Mesothelial cell of epicardium (in vitro differentiated cells): ENCODE measurements at places on chromosomes 5 and 9. TPM values are rescaled to one million over a fixed set of nuclear protein-coding genes. Genes with fewer than 3 reads are reported as not detected.

Gene TRPM6
- 0.07 to 0.18 TPM (median 0.18 TPM) in 3 replicates for total RNA-seq

DNA sequence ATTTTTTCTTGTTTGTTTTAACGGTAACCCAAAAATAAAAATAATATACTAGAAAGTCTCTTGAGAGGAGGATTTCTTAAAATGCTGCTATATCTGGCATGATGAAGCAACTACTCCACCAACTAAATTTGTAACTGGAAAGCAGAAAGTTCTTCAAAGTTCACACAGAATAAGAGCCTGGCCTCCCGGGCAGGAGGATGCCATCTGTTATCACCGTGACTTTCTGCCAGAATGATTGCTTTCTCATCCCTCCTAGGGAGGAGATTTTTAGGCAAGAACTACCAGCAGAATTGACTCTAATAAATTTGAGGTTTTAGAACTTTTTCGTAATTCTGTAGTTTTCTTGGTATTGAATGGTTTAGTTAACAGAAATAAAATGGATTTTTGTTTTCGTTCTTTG is 464.6 kb upstream of the ACTBL2 start:
- DNase-seq = no peak

GRCh38 chr5:135391869-135392255 is 7.2 kb downstream of the MACROH2A1 start:
- no peak for DNase-seq

GRCh38 chr5:81835814-81836367 is 85.0 kb upstream of the SSBP2 start:
- no peak for DNase-seq

Gene C9orf50
- 0.23 to 0.87 TPM (median 0.69 TPM) in 3 replicates for total RNA-seq

GRCh38 chr5:23411994-23412393 is 95.4 kb upstream of the PRDM9 start:
- no peak for DNase-seq

Gene IL17B
- total RNA-seq = 0.34 TPM in 1 of 3 replicates, not detected in the others

Gene SLCO4C1
- 1.1 to 1.3 TPM (median 1.2 TPM) in 3 replicates for total RNA-seq

DNA sequence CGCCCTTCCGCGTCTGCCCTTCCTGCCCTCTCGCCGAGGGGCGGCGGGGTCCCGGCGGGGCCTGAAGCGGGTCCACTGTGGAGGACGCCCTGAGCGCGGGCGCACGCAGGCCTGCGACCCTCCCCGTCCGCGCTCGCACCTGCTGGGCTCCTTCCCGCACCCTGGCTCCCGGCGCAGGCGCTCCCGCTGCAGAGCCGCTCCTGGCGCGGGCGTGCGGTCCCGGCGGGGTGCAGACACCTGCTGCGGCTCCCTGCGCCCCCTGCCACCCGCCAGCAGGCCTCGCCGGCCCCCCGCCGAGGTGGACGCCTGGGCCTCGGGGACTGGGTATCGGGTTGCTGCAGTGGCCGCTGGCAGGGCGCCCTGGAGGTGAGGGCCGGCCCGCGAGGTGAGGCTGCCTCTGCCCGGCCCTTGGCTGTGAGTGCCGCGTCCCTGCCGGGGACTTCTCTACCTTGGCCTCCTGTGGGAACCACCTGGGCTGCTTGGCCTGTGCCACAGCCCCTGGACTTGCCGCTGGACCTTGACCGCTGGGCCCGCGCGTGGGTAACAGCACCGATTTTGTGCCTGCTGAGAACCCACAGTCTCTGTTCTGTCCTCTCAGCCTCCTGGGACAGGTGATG is 627 bp downstream of the ARRDC1 start:
- no peak for DNase-seq

Gene GNA14
- total RNA-seq = 0.11 to 0.22 TPM (median 0.20 TPM) in 3 replicates

GRCh38 chr5:173062141-173062540 is 6.0 kb downstream of the CREBRF start:
- no peak for DNase-seq

DNA sequence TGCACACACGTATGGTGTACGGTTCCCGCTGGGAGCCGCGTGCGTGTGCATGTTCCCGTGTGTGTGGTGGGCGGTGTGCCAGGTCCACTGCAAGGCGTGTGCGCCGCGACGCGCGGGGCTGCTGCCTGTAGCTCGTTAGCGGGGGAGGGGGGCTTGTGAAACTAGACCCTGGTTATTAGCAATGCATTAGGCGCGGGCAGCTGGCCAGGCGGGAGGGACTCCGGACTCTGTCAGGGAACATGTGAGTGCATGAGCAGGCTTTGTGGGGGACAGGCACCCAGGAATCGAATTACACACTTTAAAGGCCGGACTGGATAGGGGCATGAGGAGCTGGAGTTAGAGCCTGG is 32.2 kb upstream of the ENHO start:
- no peak for DNase-seq

GRCh38 chr9:85647571-85647970 is 94.2 kb downstream of the AGTPBP1 start:
- DNase-seq = no peak

DNA sequence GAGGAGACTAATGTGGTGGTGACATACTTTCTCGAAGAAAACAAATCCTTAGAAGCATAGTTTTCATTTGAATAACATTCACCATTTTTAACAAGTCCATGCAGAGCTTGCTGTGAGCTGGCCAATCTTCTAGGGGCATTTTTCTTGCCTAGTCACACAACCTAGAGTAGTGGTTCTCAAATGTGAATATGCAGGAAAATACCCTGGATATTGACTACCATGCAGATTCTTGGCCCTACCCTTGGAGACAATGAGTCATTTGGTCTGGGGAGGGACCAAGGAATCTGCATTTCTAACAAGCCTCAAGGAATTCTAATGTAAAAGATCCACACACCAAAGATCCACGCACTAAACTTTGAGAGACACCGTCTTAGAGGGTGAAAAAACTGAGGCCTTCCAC is 23.5 kb downstream of the GDNF start:
- no peak for DNase-seq

DNA sequence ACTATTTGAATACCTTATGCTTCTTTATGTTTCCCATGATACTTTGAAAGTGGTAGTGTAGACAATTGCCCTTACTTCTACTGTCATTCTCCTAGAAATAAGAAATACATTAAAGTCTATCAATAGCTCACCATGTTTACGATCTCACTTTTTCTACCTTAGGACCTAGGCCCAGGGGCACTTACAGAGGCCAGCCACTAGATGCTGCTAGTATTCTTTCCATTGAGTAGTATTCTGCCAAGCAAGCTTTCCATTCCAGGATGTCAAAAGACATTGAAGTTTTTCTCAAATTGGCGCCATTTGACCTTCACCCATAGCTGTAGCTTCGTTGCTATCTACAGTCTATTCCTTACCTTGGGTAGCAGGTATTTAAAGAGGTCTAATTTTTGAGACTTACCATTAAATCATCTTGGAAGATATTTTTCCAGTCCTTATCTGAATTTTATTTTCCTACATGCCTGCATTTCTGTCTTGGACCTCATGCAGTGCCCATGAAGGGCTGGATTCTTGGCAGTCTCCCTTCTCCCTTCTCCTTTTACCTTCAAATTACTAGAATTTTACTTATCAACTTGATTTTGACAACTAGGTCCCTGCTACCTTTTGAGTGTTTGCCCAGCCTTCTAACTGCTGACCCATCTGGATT is 246.0 kb upstream of the NUDT12 start:
- no peak for DNase-seq

Gene FAM151B
- total RNA-seq = 1.5 to 2.3 TPM (median 1.9 TPM) in 3 replicates

GRCh38 chr5:11426442-11426841 is 477.8 kb downstream of the CTNND2 start:
- no peak for DNase-seq

- DNase-seq = no peak
Measured at GRCh38 chr9:125346080-125346732, 84.6 kb downstream of the GAPVD1 start.

Gene NR5A1
- total RNA-seq = 0.25 TPM in 1 of 3 replicates, not detected in the others

- no peak for DNase-seq
Measured at GRCh38 chr5:156431956-156432829, 105.2 kb downstream of the SGCD start.

Gene GFM2
- 34.3 to 37.3 TPM (median 37.3 TPM) in 3 replicates for total RNA-seq

DNA sequence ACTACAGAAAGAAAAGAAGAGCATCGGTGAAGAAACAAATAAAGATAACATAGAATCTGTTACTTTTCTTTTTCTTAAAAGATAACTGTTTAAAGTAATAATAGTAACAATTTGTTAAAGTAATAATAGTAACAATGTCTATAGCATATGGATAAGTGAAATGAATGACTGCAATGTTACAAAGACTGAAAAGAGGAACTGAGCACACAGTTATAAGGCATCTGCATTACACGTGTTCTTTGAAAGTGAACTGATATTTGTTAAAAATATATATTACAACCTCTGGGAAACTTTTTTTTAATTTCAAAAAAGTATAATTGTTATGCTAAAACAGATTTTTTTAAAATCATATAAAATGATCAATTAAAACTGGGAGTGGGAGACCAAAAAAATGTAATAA is 88.4 kb upstream of the FST start:
- no peak for DNase-seq

DNA sequence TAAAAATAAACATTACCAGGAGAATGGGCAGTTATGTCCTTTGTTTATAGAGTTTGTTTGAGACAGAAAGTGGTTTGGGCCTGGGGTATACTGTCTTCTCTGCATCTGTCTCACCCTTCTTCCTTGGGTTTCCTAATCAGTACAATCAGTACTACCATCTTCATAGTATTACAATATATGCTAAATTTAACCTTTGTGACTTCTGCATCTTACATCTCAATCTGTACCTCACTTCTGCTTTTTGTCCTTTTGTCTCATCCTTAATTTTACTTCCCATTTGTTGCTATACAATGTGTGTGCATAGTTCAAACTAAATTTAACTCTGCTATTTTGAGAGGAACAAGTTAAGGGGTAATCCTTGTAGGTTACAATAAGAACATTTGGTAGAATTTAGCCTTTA is 19.6 kb downstream of the FBXO38 start:
- DNase-seq = no peak

- no peak for DNase-seq
Measured at GRCh38 chr9:135991771-135992170, 30.6 kb upstream of the UBAC1 start.

- no peak for DNase-seq
Measured at GRCh38 chr9:94785215-94786169, 59.0 kb downstream of the AOPEP start.

Gene KIF2A
- 54.4 to 59.0 TPM (median 56.9 TPM) in 3 replicates for total RNA-seq

DNA sequence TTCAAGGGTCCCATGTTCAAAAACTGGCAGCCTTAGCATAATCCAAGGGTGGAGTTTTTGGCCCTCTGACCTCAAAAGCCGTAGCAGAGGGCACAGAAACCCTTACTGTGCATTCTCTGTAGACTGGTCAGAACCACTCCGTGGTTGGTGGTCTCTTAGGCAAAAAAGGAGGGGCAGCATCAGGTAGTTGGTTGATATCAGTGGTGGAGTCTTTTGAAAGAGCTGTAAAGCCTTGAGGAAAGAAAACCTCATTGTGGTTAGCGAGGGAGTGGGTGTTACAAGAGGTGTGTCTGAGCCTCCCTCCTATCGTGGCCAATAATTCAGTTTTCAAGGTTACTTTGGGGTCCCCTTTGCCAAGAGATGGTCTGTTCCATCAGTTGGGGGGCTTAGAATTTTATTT is 40.9 kb downstream of the ARHGEF28 start:
- DNase-seq = no peak

Gene CNTFR
- 25.9 to 28.9 TPM (median 27.0 TPM) in 3 replicates for total RNA-seq

DNA sequence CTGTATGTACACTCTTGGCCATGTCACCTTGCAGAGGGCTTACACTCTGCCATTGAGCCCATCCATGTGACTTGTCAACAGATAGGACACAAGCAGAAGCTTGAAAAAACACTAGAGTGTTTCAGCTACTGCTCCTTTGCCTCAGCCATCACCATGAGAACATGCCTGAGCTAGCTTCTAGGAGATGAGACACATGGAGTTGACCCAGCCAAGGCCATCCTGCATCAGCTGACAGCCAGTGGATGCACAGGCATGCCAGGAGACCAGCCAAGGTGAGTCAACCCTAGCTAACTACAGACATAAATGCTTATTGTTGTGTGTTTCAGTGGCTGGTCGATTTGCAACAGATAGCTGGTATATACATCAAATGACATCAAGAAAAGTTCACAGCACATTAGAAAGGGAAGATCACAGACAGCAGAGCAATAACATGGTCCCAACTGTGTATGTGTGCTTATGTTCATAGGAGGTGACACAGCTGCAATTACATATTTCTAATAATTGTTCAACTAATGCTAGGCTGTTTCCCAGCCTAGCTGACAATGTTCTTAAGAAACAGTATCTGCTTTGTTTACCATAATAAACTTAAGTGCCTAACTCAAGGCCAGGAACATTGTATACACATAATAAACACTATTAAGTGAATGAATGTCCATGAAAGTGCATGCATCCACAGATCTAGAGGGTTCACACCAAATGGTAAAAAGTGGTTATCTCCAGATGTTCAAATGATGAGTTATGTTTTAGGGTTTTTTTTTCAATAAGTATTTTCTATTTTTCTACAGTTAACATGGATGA is 105.7 kb downstream of the SPOCK1 start:
- no peak for DNase-seq

GRCh38 chr5:63774939-63775338 is 187.3 kb downstream of the HTR1A start:
- no peak for DNase-seq

DNA sequence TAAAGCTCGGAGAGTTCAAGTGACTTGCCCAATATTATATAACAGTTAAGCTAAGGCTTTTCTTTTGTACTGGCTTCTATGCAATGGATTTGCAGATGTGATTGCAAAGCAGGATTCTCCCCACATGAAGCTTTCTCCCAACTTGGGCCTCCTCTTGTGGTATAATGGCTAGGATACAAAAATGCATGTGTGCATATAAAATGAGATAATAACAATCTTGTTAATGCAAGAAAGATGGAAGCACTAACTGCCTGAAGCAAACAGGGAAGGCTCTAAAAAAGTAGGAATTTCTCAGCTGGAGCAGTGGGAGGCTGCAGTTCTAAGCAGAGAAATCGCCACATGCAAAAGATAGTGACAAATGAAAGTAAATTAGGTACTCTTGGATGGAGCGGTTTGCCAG is 444.2 kb upstream of the RIOK2 start:
- no peak for DNase-seq

Gene ANKRD33B
- 3.2 to 3.8 TPM (median 3.5 TPM) in 3 replicates for total RNA-seq

Gene PRDM9
- total RNA-seq = not detected in 3 replicates

Gene OTULINL
- 3.0 to 6.6 TPM (median 3.8 TPM) in 3 replicates for total RNA-seq

DNA sequence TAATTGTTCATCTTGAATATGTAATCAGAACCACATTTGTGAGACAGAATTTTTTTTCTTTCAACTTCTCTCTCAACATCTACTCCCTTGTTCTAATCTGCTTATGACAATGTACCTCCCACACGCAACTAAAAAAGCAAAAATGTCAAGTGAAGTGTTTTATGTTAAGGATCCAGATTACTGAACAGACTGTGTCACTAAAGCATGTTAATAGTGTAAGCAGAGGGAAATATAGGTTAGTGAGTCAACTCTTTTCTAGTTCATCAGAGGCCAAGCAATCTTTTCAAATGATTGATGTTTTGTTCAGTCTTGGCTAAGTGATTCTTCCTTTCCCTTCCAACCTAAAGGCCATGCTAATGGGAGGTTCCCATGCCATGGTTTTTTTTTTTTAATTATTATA is 34.7 kb upstream of the IDNK start:
- no peak for DNase-seq

DNA sequence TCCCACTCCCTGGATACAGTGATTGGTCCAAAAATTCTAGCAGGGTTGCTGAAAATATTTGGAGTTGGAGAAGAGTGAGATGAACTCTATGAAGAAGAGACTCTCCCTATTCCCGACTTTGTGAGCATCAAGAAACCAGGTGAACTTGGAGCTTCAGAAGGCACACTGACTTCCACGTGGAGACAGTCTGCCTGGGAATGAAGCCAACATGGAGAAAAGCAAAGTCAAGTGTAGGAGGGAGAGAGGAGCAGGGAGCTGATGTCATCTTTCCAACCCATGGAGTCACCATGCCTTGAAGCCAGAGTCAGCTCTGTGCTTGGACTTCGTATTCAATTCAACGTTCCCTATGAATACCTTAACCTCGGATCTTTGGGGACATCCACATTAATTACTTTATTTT is 125.1 kb downstream of the NPR3 start:
- no peak for DNase-seq

GRCh38 chr9:69279084-69279731 is 45.8 kb upstream of the ENTREP1 start:
- DNase-seq = no peak
